ENCODE measurements at places on chromosomes 1 and 21.
A peak's percentile ranks its signal among the peaks of the same experiment; 100 is the strongest.

- no peak for DNase-seq
Observed at GRCh38 chr1:173097001-173097400, 46.3 kb upstream of the TNFSF18 start.

- no peak for DNase-seq
Observed at GRCh38 chr1:59236721-59237545, 60.0 kb upstream of the FGGY start.

DNA sequence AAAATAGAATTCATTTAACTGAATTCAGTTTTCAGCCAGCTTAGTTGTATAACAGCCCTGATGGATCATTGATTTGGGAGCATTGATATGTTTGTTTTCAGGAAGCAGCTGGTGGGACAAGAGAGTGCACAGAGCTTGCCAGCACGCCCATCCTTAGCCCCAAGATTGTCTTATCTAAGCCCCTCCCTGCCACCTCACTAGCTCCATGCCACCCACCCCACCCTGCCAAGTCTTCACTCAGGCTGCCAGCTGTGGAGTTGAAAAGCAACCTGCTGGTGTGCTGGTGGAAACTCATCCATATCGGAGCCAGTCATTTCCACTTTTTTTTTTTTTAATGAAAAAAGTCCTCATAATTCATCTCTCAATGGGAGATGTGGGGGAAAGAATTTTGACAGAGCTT lies 11.8 kb downstream of the KIRREL1 start:
- DNase-seq = no peak

GRCh38 chr1:117676615-117677130 lies 70.8 kb downstream of the TENT5C start:
- no peak for DNase-seq

GRCh38 chr1:2546515-2547209 lies 9.5 kb upstream of the TNFRSF14 start:
- peak; percentile 81 for DNase-seq

- DNase-seq = no peak
Observed at GRCh38 chr1:36729716-36730510, 247.2 kb upstream of the CSF3R start.

- no peak for DNase-seq
Observed at GRCh38 chr1:77661696-77662095, 20.8 kb downstream of the ZZZ3 start.
